ENCODE measurements at places on chromosomes 1 and 21.

GRCh38 chr1:37741662-37742061 is 23.3 kb downstream of the EPHA10 start:
- DNase-seq: no peak

GRCh38 chr1:224273641-224274040 is 56.3 kb downstream of the NVL start:
- no peak for DNase-seq

DNA sequence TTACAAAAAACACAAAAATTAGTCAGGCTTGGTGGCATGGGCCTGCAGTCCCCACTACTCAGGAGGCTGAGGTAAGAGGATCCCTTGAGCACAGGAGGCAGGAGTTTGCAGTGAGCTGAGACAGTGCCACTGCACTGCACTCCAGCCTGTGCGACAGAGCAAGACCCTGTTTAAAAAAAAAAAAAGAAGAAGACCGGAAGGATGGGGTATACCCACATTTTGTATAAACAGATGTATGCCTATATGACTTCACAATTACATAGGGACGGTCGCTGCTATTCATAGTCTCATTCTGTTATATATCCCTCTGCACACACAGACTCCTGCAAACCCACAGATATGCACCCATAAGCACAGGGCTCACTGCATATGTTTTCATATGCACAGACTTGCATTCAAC is 12.7 kb downstream of the LCK start:
- DNase-seq: no peak

- no peak for DNase-seq
These were observed 16.0 kb downstream of the PSRC1 start for GRCh38 chr1:109266965-109267364.

DNA sequence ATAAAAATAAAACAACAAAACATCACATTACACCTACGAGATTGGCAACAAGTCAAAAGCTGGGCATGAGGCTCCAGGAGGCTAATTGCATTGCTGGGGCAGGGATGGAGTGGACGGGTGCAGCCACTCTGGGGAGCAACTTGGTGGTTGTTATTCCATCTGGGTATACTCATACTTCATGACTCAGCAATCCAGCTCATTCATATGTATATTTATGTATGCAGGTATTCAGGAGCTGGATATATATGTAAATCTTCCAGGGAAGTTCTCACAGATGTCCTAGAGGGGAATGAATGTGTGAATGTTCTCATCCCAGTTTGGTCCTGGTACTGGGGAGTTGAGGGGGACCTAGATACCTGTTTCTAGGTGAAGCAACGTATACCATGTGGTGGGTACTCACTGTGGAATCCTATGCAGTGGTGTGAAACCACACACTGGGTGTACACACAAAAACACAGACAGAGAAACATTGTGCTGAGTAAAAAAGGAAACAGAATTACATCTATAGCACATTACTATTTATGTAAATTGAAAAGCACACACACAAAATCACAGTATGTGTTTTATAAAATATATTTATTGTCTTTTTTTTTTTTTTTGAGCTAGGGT is 79.7 kb upstream of the RAB4A start:
- DNase-seq: no peak

DNA sequence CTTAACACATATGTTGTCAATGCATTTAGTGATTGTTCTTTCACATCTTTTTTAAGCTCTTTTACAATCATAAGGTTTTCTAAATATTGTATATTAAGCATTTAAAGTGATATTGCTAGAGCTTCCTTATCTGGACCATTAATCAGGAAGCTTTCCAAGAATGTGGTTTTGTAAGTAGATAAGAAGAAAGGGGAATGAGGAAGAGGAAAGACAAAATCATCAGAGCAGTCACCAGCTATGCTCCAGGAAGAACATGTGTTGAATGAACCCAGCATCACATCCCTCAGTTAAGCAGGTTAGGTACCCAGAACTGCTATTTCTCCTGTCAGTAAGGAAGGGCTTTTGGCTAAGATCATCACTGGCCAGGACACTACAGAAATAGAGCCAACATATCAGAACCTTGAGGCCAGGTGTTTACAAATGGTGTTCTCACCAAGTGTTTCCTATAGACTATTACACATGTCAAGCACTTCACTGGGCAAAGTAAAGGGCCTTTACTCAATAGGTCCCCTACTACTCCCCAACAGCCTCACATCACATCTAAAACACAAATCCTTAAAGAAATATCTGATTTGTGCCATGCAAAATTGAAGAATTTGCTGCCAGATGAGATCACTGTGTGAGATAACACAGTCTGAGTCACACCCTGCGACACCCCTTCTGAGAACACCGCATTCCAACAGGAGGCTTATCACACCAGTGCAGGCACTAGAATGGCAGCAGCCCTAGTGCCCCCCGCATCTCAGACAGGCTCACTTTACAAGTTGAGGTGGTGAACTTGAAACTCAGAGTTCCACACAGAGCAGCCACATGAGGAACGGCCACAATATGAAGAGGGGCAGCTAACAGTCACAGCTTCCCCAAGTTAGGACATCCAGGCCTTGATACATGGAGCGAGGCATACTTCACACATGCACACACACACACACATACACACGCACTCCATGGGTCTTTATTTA is 1.8 kb upstream of the SPRR2A start:
- no peak for DNase-seq

DNA sequence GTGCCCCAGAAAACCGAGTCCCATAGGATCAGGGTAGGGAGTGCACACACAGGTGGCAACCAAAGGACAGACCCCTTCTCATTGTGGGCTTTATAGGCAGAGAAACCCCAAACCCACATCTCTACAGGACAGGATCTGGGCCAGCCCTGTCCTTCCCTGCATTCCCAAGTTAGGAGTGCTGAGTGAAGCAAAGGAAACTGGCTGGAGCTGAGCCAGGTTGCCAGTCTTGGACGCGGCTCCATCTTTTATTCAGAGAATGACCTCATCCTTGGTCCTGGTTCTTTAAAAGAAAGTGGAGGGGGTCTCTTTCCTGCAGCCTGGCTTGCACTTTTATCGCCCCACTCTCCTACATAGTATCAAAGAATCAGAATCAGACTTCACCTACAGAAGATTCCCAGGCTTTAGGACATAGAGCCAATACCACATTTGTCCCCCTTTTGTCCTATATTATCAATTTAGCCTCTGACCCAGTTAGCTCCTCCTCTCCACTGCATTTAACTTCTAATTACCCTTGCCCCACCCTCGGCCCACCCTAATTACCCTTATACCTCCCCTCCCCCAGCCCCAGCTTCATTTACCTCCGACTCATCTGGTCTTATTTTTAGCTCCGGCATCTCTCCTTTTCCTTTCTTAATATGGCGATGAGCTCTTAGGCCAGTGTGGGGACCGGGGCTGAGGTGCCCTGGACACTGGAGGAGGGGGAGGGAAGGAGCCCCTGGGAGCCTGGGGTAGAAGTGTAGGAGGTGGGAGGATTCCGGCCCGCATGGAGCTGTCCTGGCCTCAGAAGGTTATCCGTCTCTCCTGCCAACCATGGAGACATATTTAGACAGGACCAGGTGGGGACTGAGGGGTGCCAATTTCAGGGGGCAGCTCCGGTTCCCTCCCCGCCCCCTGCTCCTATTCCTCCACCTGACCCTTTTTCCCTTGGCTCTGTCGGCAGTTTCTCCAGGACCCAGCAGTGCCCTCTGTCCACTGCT is at the start of gene CASQ1:
CASQ1 (plus strand) TSS at position 927 of the 977 bp plus-strand sequence. CDS start 177 bp downstream, outside the sequence.
- no peak for DNase-seq
